ENCODE measurements at places on chromosomes 2 and 18. TPM values are rescaled to one million over a fixed set of nuclear protein-coding genes. Genes with fewer than 3 reads are reported as not detected.
A peak's percentile ranks its signal among the peaks of the same experiment; 100 is the strongest.

The ITSN2 gene
- 76.1 TPM for total RNA-seq

The AQP12A gene
- not detected for total RNA-seq

GRCh38 chr2:207132019-207132418 lies 33.7 kb downstream of the KLF7 start:
- DNase-seq, result no peak
- H3K4me1 ChIP-seq, result peaks cover 50% of the 10 kb centered on the region
- H3K36me3 ChIP-seq, result no peaks in the 10 kb centered on the region

GRCh38 chr2:105338020-105338385 lies 663 bp downstream of the C2orf49 start:
- H3K4me3 ChIP-seq, result peak overlapping the region; percentile 98
- peaks cover 21% of the 10 kb centered on the region for H3K4me1 ChIP-seq
- peaks cover 27% of the 10 kb centered on the region for H3K36me3 ChIP-seq
- DNase-seq, result no peak
- H3K27me3 ChIP-seq, result no peaks in the 10 kb centered on the region

- no peak overlapping the region for H3K27ac ChIP-seq
- H3K27me3 ChIP-seq, result no peaks in the 10 kb centered on the region
- DNase-seq, result no peak
- H3K36me3 ChIP-seq, result no peaks in the 10 kb centered on the region
Observed at GRCh38 chr2:201833781-201834180, 27.4 kb downstream of the CDK15 start.

DNA sequence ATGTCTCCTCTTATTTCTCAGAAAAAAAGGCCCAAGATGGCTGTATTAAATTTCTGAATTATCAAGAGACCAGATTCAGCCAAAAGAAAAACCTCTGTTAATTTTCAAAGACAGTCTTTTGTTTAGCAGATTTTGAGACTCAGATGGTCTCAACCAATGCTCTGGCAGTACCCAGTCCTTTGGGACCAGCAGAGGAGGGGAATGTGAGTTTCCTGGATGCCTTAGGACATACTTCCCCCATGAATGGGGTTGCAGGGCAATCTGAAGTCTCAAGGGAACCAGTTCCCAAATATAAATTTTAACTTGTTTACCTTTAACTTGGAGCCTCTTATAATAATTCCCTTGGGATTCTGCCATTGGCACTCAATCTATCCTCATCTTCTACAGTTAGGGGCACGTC lies 107.8 kb upstream of the ZNF521 start:
- H3K4me3 ChIP-seq, result no peak overlapping the region
- H3K27ac ChIP-seq, result no peak overlapping the region
- no peaks in the 10 kb centered on the region for H3K36me3 ChIP-seq
- no peaks in the 10 kb centered on the region for H3K27me3 ChIP-seq

GRCh38 chr2:60091266-60091665 lies 462.2 kb downstream of the BCL11A start:
- H3K4me3 ChIP-seq, result no peak overlapping the region
- no peaks in the 10 kb centered on the region for H3K4me1 ChIP-seq

- no peak overlapping the region for H3K27ac ChIP-seq
- H3K36me3 ChIP-seq, result no peaks in the 10 kb centered on the region
- no peak overlapping the region for H3K4me3 ChIP-seq
- no peak for DNase-seq
- no peaks in the 10 kb centered on the region for H3K4me1 ChIP-seq
- H3K27me3 ChIP-seq, result no peaks in the 10 kb centered on the region
Observed at GRCh38 chr2:150479075-150479915, 8.2 kb downstream of the RND3 start.

GRCh38 chr18:75694292-75694691 lies 266.8 kb upstream of the SMIM21 start:
- no peak overlapping the region for H3K4me3 ChIP-seq
- no peak for DNase-seq
- no peak overlapping the region for H3K27ac ChIP-seq
- H3K4me1 ChIP-seq, result no peaks in the 10 kb centered on the region
- H3K27me3 ChIP-seq, result no peaks in the 10 kb centered on the region
- no peaks in the 10 kb centered on the region for H3K36me3 ChIP-seq

- no peaks in the 10 kb centered on the region for H3K36me3 ChIP-seq
- no peak overlapping the region for H3K4me3 ChIP-seq
- no peak for DNase-seq
- H3K4me1 ChIP-seq, result no peaks in the 10 kb centered on the region
- no peak overlapping the region for H3K27ac ChIP-seq
- H3K27me3 ChIP-seq, result peaks cover 76% of the 10 kb centered on the region
Observed at GRCh38 chr2:176162911-176163671, 6.0 kb downstream of the HOXD3 start.

Measured in CD8-positive, alpha-beta memory T cell (primary cell).